ENCODE measurements at places on chromosomes 6 and 20.

DNA sequence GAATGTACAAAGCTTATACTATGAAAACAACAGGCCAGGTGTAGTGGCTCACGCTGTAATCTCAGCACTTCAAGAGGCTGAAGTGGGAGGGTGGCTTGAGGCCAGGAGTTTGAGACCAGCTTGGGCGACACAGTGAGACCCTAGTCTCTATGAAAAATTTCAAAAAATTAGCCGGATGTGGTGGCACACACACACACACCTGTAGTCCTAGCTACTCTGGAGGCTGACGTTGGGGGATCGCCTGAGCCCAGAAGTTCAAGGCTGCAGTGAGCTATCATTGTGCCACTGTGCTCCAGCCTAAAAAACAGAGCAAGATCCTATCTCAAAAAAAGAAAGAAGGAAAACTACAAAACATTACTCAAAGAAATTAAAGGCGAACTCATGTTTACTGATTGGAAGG is 7.3 kb upstream of the ASF1A start:
- no peak for DNase-seq

DNA sequence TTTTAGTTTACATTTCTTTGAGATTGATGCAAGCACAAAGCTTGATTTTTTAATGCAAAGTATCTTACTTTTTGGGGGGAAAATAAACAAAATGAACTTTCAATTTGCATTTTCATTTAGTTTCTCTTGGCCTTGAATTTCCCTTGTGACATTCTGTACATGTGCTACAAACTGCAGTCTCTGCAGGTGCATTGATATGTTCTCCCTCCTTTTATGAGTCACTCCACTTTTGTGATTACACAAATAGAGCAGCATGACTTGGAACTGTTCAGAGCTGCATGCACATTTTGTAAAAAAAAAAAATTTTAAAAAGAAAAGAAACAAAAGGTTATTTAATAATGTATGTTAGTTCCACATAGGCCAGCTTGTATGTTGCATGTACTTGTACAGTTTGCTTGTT is 220.0 kb upstream of the KCNQ5 start:
- no peak for DNase-seq

DNA sequence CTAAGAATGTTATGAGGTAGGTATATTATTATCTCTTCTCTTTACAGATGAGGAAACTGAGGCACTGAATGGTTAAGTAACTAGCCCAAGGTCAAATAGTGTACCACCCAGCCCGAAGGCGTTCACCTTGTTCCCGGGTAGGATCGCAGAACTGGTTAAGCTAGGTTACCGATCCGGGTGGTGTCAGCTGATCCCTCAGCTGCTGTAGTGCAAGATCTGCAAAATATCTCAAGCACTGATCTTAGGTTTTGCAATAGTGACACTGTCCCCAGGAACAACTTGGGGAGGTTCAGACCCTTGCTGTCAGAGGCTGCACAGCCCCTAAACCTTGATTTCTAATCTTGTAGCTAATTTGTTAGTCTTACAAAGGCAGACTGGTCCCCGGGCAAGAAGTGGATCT is 28.1 kb downstream of the SLC52A3 start:
- DNase-seq: no peak

DNA sequence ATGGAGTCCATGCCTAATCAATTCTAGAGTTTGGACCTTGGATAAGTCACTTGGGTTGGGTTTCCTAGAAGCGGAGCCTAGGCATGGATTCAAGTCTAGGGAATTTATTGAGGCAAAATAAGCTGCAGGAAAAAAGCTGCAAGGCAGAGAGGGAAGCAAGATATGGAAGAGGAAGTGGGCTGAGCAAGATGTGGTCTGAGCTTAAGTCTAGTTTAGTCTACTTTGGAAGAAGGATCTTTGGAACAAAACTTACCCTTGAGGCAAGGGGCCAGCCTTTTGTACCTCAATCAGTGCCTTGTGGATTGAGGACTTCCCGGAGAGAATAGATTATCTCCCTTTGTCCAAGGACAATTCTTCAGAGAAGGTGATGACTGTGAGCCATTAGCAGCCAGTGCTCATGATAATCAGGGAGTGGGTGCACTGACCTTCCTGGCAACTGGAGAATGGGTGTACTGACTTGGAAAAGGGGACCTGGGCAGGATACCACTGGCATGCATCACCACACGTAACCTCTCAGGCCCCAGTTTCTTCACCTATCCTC is 10.9 kb downstream of the ZSCAN9 start:
- DNase-seq: no peak

GRCh38 chr20:22619806-22620205 is 35.4 kb upstream of the FOXA2 start:
- DNase-seq: no peak

- no peak for DNase-seq
Measured at GRCh38 chr20:57943950-57944349, 234.1 kb upstream of the PMEPA1 start.

- no peak for DNase-seq
Measured at GRCh38 chr6:92806254-92806653, 613.1 kb downstream of the EPHA7 start.

- DNase-seq: no peak
Measured at GRCh38 chr6:17045581-17046322, 56.1 kb upstream of the STMND1 start.

DNA sequence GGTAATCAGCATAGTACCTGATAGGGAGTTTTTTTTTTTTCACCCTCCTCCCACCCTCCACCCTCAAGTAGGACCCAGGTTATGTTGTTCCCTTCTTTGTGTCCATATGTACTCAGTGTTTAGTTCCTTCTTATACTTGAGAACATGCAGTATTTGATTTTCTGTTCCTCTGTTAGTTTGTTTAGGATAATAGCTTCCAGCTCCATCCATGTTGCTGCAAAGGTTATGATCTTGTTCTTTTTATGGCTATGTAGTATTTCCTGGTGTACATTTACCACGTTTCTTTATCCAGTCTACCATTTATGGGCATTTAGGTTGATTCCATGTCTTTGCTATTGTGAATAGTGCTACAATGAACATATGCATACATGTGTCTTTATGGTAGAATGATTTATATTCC is 41.9 kb downstream of the FOXA2 start:
- no peak for DNase-seq

- DNase-seq: no peak
Measured at GRCh38 chr6:161526794-161527193, 252.9 kb upstream of the AGPAT4 start.

GRCh38 chr20:53911301-53911700 is 159.1 kb downstream of the BCAS1 start:
- no peak for DNase-seq

DNA sequence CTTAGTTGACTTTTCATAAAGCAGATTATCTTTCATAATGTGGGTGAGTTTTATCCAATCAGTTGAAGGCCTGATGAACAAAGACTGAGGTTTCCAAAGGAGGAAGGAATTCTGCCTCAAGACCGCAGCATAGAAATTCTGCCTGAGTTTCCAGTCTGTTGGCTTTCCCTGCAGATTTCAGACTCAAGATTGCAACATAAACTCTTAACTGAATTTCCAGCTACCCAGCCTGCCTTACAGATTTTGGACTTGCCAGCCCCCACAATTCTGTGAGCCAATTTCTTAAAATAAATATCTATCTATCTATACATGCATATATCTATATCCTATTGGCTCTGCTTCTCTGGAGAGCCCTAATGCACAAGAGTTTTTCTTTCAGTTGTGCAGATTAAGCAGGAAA is 57.3 kb upstream of the SMLR1 start:
- DNase-seq: no peak

- DNase-seq: no peak
Measured at GRCh38 chr6:20845592-20845991, 311.3 kb downstream of the CDKAL1 start.

DNA sequence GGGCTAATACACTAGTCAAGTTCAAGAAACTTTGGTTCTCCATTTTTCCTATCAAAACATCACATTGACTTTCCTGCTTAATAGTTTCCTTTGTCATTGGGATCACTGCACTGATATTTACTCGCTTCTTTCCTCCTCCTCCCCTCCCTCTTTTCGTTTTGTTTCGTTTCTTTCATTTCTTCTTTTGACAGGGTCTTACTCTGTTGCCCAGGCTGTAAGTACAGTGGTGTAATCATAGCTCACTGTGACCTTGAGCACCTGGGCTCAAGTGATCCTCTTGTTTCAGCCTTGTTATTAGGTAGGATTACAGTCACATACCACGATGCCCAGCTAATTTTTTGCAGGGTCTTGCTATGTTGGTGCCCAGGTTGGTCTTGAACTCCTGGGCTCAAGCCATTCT is 12.3 kb downstream of the PAQR8 start:
- no peak for DNase-seq

DNA sequence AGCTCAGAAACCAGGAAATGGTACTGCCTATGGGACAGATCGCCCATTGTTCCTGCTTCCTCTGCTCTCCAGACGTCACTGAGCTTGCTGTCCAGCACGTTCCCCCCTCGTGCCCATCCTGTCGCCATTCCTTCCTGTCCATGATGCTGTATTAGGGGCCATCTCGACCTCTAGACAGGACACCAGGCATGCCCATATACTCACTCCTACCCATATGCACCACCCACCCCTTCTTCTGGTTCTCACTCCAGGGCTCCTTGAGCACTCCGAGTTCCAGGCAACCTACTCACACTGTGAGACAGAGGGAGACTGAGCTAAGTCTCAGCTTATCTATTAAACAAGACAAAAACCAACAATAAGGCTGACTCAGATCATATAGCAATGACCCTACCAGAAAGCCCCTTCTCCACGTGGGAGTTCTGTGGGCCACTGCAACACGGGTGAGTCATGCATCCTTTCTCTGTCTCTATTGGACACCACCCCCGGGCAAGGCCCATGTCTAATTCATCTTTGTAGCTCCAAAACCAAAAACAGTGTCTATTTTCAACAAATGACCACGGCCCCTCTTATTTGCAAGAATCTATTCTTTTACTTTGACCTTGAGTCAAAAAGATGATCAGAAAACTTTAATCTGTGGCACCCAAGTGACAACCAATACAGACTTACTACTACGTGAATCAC is 65.7 kb downstream of the PSMG4 start:
- DNase-seq: no peak

GRCh38 chr6:39353698-39354315 is 31.3 kb upstream of the KCNK16 start:
- no peak for DNase-seq

GRCh38 chr6:159217595-159218275 is 48.5 kb downstream of the FNDC1 start:
- no peak for DNase-seq

GRCh38 chr20:53934421-53935343 is 135.7 kb downstream of the BCAS1 start:
- DNase-seq: no peak

- no peak for DNase-seq
Measured at GRCh38 chr6:125431971-125432370, 130.2 kb upstream of the HDDC2 start.

GRCh38 chr6:129795261-129795660 is 65.9 kb downstream of the TMEM244 start:
- no peak for DNase-seq

DNA sequence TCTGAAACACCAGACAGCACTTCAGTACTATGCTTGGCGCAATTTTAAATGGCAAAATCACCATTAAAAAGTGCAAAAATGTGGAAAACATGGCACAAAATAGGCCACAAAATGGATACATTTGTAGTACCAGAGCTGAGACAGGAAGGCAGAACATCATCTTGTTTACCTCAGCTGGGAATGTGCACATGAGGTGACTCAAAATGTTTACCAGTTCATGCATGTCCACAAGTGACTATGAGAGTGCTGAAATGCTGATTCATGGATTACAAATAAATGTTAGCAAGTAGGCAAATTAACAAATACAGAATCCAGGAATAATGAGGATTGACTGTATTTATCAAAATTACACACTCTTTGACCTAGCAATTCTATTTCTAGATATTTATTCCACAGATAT is 201.6 kb downstream of the ISM1 start:
- no peak for DNase-seq

DNA sequence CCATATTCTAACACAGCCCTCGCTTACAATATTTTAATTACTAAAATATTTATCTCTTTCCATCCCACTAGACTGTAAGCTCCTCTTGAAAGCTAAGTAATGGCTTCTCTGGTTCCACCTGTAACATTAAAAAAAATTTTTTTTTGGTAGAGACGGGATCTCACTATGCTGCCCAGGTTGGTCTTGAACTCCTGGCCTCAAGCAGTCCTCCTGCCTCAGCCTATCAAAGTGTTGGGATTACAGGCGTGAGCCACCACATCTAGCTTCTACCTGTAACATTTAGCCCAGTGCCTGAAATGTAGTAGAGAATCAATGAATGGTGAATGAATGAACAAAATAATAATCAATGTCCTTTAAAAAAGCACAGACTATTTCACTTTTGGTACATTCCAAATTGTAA is 28.8 kb downstream of the DEK start:
- DNase-seq: no peak

DNA sequence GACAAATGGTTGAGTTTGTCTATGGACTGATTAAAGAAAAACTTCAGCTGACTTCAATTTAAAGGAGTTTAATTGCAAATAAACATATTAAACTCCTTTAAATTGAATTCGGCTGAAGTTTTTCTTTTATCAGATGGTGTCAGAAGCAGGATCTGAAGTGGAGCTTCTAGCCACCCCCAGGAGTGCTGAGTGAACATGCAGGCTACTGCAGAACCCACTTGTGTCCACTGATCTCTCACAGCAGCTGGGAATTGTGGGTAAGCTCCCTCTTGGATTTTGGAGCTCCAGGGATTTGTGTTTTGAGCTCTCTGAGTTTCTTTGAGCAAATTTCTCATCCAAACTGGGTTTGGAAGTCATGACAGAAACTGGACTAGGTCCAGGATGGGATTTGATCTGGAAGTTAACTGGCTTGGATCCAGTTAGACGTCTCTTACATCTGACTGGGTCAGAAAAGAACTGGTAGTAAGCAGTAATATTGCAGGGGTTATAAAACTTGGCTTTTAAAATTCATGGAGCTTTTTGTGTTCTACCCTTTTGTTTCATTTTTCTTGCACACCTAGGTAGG is 95.8 kb upstream of the UST start:
- no peak for DNase-seq

GRCh38 chr6:27133281-27134227 is 113.9 kb upstream of the PRSS16 start:
- peak; percentile 91 for DNase-seq

- no peak for DNase-seq
Measured at GRCh38 chr6:37173493-37174195, 3.7 kb downstream of the PIM1 start.

- DNase-seq: no peak
Measured at GRCh38 chr6:157795841-157796240, 27.2 kb upstream of the SNX9 start.

GRCh38 chr20:61538183-61538942 is 286.3 kb downstream of the CDH4 start:
- no peak for DNase-seq

DNA sequence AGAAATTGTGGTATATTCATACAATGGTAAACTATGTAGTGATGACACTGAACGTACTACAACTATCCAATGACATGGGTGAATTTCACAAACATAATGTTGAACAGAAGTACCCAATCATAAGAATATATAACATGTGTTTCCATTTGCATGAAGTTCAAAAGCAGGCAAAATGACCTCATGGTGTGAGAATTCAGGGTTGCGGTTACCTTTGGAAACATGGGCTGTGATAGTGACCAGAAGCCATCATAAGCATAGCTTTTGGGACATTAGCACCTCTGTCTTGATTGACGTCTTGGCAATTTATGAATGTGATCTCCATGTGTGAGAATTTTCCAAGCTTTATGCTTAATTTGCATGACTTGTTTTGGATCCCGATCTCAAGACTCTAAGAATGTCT is 500.1 kb upstream of the JAG1 start:
- DNase-seq: no peak
